Tongue (tissue), 3 donors: ENCODE measurements at places on chromosomes 11 and 22. TPM values are rescaled to one million over a fixed set of nuclear protein-coding genes. Genes with fewer than 3 reads are reported as not detected.

RAG1 gene
- 2.2 TPM for total RNA-seq

NNMT gene
- total RNA-seq = 21.6 TPM

PIWIL4 gene
- 9.0 TPM for total RNA-seq

SYTL2 gene
- total RNA-seq = 65.8 TPM

GUCY1A2 gene
- 25.6 TPM for total RNA-seq

CBX7 gene
- total RNA-seq = 8.3 TPM

TRIM22 gene
- total RNA-seq = 13.4 TPM

APOBEC3B gene
- total RNA-seq = 2.2 TPM

TREH gene
- total RNA-seq = not detected

SCO2 gene
- total RNA-seq = 1.3 TPM

IGSF22 gene
- total RNA-seq = 6.2 TPM

SHISAL1 gene
- 11.2 TPM for total RNA-seq

ABTB2 gene
- total RNA-seq = 19.9 TPM

CARD16 gene
- 3.3 TPM for total RNA-seq

MYO7A gene
- total RNA-seq = 3.9 TPM

KMT5B gene
- total RNA-seq = 54.7 TPM

OR51E1 gene
- 1.9 TPM for total RNA-seq

CABP4 gene
- 1.1 TPM for total RNA-seq

PDE3B gene
- total RNA-seq = 14.8 TPM

IFITM2 gene
- total RNA-seq = 9.7 TPM

TRPC6 gene
- 20.7 TPM for total RNA-seq

OR8A1 gene
- not detected for total RNA-seq

ASRGL1 gene
- 9.0 TPM for total RNA-seq

TENM4 gene
- total RNA-seq = 63.7 TPM

CHST1 gene
- total RNA-seq = 5.6 TPM

ZDHHC5 gene
- 29.7 TPM for total RNA-seq

HSPB2 gene
- 3.8 TPM for total RNA-seq

GLYATL1 gene
- total RNA-seq = 1.4 TPM

CNGA4 gene
- total RNA-seq = not detected

NCAM1 gene
- total RNA-seq = 160 TPM

PATE2 gene
- total RNA-seq = not detected

YIF1A gene
- 53.5 TPM for total RNA-seq

STK33 gene
- total RNA-seq = 8.2 TPM

RBMXL2 gene
- total RNA-seq = not detected

MIOX gene
- total RNA-seq = not detected

OR6T1 gene
- not detected for total RNA-seq

OR4A15 gene
- total RNA-seq = not detected

MPPED2 gene
- total RNA-seq = 7.8 TPM

DGCR6 gene
- total RNA-seq = 24.4 TPM

MUC5AC gene
- not detected for total RNA-seq

SLC17A6 gene
- not detected for total RNA-seq

TYMP gene
- total RNA-seq = 11.0 TPM

PANX3 gene
- not detected for total RNA-seq

ADM gene
- total RNA-seq = 51.2 TPM

TMEM151A gene
- not detected for total RNA-seq

OR51B5 gene
- not detected for total RNA-seq

ROBO4 gene
- total RNA-seq = 23.3 TPM
